CD4-positive, alpha-beta T cell (primary cell): ENCODE measurements at places on chromosomes 1 and 21.

DNA sequence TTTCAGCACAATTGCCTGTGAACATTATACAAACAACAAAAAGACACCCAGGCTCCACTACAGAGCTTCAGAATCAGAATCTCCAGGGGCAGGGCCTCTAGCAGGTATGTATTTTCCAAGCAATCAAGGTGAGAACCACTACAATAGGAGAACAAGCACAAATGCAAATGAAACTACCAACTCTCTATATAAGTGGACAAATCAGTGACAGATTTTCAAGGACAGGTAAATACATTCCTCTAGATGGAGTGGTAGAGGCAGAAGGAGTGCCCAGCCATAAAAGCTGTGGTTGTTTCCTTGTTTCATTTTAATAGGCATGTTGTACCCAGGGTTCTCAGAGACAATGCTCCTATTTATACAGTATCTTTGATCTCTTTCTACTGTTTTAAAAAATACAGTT lies 20.1 kb upstream of the CCDC17 start:
- no peak overlapping the region for H3K27ac ChIP-seq
- no peaks in the 10 kb centered on the region for H3K4me1 ChIP-seq
- no peak for DNase-seq
- H3K4me3 ChIP-seq: no peak overlapping the region
- peaks cover 59% of the 10 kb centered on the region for H3K36me3 ChIP-seq

DNA sequence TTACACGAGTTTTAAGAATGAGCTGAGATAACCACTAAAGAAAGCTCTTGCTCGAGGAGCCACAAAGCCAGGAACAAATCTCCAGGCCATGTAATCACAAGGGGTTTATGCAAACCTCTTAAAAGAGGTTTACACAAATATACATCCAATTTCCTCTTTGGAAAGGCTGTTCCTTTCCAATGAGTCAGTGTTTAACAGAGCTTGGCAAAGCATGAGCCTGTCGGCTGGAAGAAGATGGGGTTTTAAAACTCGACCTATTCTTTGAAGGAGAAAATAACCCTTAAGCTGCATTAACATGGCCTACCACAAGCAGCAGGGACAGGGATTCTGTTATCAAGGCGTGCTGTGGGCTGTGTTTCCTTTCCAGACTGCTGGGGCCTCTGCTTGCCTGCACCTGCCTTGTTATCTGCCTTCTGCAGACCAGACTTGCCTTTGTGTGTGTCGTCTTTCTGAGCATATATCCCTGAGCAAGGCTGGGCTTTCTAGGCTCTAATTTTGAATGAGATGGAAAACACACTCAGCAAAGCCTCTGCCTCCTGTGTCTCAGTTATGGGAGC lies 40.6 kb upstream of the CYP2J2 start:
- no peak for DNase-seq
- no peak overlapping the region for H3K4me3 ChIP-seq
- no peaks in the 10 kb centered on the region for H3K36me3 ChIP-seq
- no peak overlapping the region for H3K27ac ChIP-seq
- no peaks in the 10 kb centered on the region for H3K27me3 ChIP-seq

DNA sequence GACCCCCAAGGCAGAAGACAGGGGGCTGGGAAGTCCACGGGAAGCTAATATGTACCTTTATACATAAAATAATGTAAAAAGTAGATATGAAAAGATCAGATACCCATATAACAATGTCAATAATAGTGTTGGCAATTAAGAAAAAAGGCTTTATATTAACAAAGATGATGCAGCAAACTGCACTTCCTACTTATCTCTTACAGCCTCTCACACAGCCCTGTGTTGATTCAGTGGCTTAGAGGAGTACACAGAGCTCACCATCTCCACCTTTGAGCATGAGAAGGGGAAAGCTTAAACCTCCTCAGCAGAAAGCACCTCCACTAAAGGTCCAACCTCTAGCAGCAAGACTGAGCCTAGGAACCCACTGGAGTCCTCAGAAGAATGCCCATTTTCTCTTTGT lies 7.2 kb upstream of the VSIG8 start:
- H3K36me3 ChIP-seq: no peaks in the 10 kb centered on the region
- H3K27ac ChIP-seq: no peak overlapping the region
- peaks cover 6% of the 10 kb centered on the region for H3K4me1 ChIP-seq
- no peaks in the 10 kb centered on the region for H3K27me3 ChIP-seq
- no peak for DNase-seq
- no peak overlapping the region for H3K4me3 ChIP-seq

DNA sequence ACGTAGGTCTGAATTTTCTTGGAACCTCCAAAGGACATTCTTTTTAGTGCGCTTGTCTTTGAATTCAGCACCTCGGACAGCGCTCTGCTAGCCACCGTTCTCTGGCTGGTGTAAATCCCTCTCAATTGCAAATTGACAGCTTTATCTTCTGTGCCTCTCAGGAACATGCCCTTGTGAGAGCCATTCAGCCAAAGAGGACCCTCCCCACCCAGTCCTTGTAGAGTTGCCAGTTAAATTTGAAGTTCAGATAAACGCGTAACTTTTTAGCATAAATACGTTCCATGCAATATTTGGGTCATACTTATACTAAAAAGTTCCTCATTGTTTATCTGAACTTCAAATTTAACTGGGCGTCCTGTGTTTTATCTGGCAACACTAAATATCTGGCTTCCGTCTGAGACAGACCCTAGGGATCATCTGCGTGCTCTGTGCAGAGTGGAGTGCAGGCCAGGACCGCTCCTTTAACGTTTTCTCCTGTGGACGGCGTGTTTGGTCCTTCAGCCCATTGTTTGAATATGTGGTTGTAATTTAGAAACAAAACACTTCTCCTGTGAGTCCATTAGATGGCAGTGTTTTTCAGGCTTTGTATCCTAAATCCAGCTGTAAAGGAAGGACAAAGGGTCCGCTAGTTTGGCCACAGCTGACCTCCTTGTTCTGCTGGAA lies 7.0 kb downstream of the KCNAB2 start:
- H3K27ac ChIP-seq: no peak overlapping the region
- no peaks in the 10 kb centered on the region for H3K27me3 ChIP-seq
- H3K4me1 ChIP-seq: peaks cover 17% of the 10 kb centered on the region
- no peak overlapping the region for H3K4me3 ChIP-seq

- DNase-seq: no peak
- H3K4me1 ChIP-seq: peaks cover 54% of the 10 kb centered on the region
- no peak within 1 kb of the TSS for H3K4me3 ChIP-seq
- H3K36me3 ChIP-seq: peaks cover 8% of the 10 kb centered on the region
- H3K27me3 ChIP-seq: no peaks in the 10 kb centered on the region
Measured at GRCh38 chr1:153548722-153549688, at the start of gene S100A3. Gene S100A3, minus strand, starts transcription at chr1:153549258. Its CDS starts 773 bp downstream, at chr1:153548485.
